ENCODE measurements at places on chromosomes 11 and 22.

- no peak for DNase-seq
Measured at GRCh38 chr11:45108070-45109064, 38.1 kb upstream of the PRDM11 start.

DNA sequence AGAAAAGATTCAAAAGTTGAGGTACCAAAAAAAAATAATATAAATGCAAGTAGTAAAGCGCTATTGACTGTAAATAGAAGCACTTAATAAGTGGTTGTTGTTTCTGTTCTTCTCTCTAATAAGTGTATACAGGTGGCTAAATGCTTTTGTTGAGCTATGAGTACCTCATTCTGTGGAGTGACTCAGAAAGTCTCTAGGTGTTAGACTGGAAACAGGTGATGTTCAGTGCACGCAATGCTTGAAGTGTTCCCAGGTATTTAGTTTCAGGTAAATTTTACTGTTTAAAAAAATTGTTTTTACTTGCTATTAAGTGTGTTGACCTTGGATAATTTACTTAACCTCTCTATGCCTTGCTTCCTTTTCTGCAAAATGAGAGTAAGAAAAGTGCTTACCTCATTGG is 24.2 kb downstream of the POU2AF3 start:
- DNase-seq, result no peak

- DNase-seq, result no peak
Measured at GRCh38 chr22:46891382-46891951, 129.0 kb downstream of the TBC1D22A start.

DNA sequence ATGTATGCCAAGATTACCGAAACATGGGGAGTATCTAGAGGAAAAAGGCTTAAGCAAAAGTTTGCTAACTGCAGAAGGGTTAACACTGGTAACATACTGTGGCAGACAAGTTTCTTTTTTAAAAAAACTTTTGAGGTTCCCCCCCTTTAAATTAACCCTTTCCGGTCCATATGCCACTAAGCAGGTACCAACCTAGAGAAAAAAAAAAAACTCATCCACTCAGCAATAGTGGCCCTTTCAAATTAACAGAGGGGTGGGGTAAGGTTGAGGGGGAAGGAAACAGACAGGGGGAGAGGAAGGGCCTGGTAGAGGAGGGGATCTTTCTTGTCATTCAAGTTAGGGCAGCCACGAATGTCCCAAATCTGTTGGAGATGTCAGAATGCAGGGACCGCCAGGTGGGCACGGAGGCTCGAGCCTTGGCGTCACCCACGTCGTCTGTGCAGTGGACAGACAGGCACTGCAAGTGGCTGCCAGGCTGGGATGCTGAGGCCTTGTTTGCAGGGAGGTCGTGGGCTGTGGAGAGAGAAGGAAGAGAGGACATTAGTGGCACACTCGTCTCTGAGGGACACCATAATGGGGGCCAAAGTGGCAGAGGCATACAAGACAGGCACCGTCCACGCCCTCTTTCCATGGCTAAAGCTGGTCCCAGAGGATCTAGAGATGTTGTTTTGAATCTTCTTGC is 50.8 kb downstream of the MN1 start:
- no peak for DNase-seq

DNA sequence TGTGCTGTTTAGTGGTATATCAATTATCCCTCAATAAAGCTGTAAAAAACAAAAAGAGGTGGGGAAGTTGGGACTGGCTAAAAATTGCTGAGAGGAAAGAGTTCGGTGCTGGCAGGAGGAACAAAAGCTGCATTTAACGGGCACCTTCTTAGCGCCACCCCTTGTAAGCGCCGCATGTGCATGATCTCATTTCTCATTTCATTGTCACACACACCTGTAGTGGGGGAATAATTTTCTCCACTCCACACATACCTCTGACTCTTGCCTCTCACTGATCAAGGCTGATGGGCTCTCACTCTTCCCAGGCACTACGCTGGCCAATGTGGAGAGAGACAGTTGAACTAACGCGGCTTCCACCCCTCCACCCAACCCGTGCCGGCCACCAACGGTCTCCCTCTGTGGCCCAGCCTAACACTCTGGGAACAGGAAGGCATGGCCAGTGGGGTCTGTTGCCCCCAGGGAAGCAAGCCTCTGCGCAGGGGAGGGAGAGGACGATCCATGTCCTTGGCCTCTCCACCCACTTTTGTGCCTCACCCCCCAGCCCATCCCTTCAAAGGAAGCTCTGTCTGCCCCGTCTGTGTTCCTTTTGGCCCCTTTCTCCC is 186.7 kb upstream of the SYT13 start:
- DNase-seq, result no peak

- DNase-seq, result peak; percentile 14
Measured at GRCh38 chr11:64089915-64090805, 54.4 kb downstream of the FLRT1 start.

DNA sequence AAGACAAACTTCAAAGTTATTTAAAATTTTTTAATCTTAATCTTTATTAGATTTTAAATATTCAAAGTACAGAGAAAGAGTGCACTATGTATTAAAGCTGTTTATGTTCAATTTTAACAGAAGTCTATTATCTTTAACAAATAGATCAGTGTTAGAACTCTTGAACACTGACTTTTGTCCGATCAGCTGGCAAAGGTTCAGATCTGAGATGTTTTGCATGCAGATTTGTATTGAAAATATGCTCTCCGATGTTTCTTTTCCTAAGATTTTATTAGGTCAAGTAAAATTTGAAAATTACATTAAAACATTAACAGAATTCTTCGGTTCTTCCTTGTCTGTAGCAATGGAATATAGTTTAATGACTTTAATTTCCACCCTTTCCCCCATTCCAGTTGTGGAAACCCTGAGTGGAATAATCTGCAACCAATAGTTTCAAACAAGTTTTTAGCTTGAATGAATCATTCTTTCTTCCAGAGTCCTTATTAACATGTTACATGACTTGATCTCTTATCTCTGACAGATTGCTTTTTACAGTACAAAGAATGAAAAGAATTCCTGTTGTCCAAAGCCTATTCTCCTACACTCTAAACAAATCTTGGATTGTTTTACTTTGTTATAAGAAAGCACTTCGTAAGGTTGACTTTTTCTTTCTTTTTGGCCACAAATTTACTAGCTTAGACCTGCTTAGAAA is 11.4 kb upstream of the TCP11L1 start:
- DNase-seq, result peak; percentile 50

DNA sequence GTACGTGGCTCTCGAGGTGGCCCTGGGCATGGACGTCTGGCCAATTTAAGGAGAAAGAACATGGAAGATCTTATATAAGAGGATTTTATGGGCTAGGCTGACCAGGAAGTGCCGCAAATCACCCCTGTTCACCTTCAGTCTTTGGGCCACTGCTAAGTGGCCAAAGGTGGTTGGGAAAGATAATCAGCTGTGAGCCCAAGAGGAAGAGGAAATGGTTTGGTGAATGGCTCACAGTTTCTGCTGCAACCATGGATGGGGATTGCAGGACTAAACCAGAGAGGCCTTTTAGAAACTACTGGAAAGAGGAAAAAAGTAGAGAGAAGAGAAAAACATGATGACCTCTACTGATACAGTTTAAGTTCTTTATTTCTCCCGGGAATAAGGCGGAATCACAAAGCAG is 96.0 kb upstream of the ARHGAP20 start:
- no peak for DNase-seq

GRCh38 chr11:68552542-68552941 is 92.0 kb downstream of the PPP6R3 start:
- no peak for DNase-seq

- peak; percentile 16 for DNase-seq
Measured at GRCh38 chr22:42317008-42317407, 46.6 kb upstream of the TCF20 start.

DNA sequence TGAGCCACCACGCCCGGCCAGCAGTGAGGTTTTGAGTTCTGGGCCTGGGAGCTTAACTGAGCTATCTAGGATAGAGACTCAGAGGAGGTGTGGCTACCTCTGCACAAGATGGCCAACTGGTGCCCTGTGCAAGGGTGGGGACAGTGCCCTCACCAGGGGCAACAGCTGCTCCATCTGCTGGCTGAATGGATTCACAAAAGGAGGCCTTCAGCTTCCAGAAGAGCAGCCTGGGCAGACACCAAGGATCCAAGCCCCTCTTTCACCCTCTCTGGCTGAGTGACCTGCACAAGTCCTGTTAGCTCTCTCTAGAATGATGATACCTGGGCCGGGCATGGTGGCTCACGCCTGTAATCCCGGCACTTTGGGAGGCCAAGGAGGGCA is 33.5 kb upstream of the BAIAP2L2 start:
- DNase-seq, result peak; percentile 25

- DNase-seq, result no peak
Measured at GRCh38 chr22:45482169-45482568, 20.5 kb upstream of the FBLN1 start.

DNA sequence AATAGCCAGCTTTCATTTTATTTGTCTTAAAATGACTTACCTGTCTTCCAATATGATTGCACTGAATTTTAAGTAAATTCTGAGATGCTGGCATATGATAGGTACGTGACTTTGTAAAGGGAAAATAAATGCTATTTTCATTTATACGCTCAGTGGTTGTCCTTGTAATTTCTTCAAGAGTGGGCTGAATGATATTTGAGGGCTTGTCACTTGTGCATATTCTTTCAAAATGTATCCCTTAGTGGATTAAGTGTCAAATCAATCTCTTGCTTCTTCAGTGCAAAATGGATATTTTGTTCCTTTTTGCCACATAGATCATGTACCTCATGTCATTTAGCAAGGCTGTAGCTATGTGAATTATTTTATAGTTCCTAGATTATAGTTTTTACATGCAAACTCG is 56.9 kb downstream of the GAS2 start:
- DNase-seq, result no peak

GRCh38 chr22:35582861-35583670 is 34.1 kb downstream of the MB start:
- DNase-seq, result peak; percentile 61

DNA sequence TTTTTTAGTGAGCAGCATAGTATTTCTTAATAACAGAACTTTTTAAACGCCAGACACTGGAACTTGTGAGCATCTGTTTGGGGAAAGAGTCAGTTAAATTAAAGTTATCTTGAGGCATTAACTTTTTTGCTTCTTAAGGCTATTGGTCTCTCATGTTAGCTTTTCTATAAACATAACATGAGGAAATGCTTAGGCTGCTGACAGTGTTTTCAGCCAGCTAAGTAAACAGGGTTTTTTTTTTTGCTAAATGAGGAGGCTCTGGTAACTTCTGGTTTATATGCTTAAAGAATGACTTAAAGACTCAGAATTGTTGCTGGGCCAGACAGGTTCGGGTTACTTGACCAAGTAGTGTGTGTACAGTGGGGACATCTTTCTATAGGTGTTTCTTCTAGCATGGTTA is 95.8 kb upstream of the ALKBH3 start:
- no peak for DNase-seq

- no peak for DNase-seq
Measured at GRCh38 chr11:133081020-133081419, 451.3 kb downstream of the OPCML start.

GRCh38 chr11:24859801-24860300 is 363.0 kb downstream of the LUZP2 start:
- no peak for DNase-seq

- DNase-seq, result no peak
Measured at GRCh38 chr11:21614961-21615360, 577.9 kb upstream of the ANO5 start.

- DNase-seq, result no peak
Measured at GRCh38 chr22:21657360-21658032, 8.3 kb upstream of the PPIL2 start.

DNA sequence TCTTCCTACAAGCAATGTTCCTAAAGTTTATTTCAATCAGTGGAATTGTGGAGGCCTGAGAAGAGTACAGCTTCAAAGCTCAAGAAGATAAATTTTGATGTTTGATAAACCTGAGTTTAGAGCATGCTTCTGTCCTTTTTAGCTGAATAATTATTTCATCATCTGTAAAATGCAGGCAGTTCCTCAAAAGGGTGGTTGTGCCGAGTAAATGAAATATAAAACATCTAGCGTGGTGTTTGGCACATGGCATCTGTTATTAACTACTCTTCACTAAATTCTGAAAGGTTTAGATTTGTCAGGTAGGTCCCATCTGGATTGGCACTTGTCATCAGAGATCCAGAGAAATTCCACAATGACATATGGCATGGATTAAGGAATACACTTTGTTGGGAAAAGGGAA is 155.1 kb downstream of the DDX10 start:
- no peak for DNase-seq

GRCh38 chr11:72331761-72332160 is 87.8 kb upstream of the PHOX2A start:
- no peak for DNase-seq

- no peak for DNase-seq
Measured at GRCh38 chr11:83836065-83836464, 549.9 kb upstream of the CCDC90B start.

- DNase-seq, result peak; percentile 82
Measured at GRCh38 chr11:88535916-88536547, 198.5 kb upstream of the CTSC start.

DNA sequence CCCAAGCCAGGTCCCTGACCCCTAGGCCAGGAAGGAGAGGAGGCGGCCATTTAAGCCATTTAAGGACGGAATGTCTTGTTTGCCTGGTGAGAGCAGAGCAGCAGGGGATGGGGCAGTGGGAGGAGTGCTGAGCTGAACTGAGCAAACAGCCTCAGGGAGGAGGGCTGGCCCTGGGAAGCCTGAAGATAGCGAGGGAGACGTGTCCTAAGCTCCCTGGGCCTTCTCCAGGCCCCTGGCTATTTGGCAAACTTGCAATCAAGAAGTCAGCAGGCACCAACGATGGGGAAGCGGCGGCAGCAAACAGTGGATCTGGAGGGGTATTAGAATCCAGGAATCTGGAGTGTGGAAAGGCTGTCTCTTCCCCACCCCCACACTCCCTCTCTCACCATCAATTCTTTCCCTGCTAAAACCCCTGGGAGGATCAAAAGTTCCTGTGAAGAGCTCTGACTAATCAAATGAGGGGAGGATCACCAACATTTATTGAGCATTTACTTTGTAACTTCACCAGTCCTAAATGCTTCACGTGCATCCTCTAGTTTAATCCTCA is 8.8 kb downstream of the BCL9L start:
- peak; percentile 30 for DNase-seq

GRCh38 chr11:95294701-95295100 is 63.7 kb upstream of the SESN3 start:
- no peak for DNase-seq

DNA sequence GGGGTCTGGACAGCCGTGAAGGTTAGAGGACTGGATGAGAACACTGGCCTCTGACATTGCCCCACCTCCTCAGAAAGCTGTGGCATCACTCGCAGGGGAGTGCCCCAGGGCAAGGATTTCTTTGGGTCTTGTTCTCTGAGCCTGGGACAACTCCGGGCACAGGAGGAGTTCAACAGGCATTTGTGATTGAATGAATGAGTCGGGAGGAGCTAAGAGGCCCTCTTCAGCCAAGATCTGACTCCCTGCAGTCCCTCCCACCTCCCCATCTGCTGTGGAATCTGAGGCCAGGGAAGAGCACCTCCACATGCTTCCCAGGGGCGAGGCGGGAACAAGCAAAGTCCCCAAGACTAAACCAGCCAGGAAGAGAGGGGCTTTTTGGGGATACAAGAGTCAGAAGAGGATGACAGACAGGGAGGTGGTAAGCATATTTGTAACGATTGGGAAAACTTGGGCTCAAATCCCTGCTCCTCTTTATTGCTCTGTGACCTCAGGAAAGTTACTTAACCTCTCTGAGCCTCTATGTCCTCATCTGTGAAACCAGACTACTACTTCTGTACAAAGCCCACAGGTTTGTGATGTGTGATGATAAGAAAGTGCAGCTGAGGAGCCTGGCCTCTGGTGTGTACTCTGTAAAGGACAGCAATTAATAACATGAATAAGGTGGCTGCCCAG is 6.4 kb downstream of the TP53I11 start:
- no peak for DNase-seq

- no peak for DNase-seq
Measured at GRCh38 chr11:86978247-86978646, 23.1 kb upstream of the FZD4 start.
